ENCODE measurements at places on chromosomes 3 and 15.

GRCh38 chr3:120841264-120841663 lies 66.7 kb upstream of the STXBP5L start:
- no peak for DNase-seq

DNA sequence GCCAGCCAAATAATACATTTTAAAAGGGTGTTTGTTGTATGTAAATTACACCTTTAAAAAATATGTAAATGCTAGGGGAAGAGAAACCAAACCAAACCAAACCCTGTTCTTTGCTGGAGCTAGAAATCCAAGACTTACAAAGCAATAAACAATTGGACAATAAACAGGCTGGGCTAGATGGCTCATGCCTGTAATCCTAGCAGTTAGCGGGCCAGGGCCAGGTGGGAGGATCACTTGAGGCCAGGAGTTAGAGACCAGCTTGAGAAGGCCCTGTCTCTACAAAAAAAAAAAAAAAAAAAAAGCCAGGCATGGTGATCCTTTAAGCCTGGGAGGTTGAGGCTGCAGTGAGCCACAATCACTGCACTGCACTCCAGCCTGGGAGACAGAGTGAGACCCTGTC lies 12.5 kb downstream of the STOML1 start:
- no peak for DNase-seq

GRCh38 chr3:49416867-49417266 lies 4.6 kb downstream of the TCTA start:
- no peak for DNase-seq

GRCh38 chr3:104564045-104564643 lies 802.6 kb upstream of the ALCAM start:
- DNase-seq, result no peak

DNA sequence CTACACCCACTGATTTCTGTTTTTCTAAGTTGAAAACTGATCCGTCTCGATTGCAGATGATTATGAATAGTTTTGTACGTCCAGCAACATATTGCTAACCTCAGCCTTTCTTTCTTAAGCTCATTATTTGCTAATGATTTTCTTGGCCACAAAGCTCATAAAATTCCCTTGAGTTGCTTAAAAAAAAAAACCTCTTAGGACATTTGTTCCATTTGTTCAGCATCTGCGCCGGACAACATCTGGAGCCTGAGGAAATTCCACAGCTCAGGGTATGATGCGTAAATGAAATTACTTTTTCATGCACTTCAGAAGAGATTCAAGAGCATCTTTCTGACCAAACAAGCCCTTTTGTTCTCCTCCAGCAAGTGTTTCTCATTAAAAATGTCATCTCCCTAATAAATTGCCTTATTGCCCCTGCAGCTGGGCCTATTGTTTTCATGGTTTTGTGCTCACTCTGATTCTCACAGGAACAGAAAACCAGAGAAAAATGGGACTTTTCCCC lies 249.1 kb upstream of the MCTP2 start:
- no peak for DNase-seq

DNA sequence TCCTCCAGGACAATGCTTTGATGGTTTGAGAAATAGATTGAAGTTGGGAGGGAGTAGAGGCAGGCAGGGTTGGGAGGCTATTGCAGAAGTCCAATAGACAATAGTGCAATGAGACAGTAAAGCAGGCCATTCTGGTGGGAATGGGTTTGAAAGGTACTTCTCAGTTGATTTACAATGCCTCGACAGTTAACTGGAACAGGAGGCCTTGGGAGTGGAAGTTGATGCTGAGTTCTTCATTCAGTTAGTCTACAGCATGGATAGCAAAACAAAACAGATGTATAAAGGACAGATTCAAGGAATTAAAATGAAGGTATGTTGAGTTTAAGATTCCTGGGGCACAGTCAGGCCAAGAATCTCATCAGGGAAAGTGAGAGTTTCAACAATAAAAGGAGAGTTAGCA lies 6.8 kb upstream of the PLCL2 start:
- no peak for DNase-seq

DNA sequence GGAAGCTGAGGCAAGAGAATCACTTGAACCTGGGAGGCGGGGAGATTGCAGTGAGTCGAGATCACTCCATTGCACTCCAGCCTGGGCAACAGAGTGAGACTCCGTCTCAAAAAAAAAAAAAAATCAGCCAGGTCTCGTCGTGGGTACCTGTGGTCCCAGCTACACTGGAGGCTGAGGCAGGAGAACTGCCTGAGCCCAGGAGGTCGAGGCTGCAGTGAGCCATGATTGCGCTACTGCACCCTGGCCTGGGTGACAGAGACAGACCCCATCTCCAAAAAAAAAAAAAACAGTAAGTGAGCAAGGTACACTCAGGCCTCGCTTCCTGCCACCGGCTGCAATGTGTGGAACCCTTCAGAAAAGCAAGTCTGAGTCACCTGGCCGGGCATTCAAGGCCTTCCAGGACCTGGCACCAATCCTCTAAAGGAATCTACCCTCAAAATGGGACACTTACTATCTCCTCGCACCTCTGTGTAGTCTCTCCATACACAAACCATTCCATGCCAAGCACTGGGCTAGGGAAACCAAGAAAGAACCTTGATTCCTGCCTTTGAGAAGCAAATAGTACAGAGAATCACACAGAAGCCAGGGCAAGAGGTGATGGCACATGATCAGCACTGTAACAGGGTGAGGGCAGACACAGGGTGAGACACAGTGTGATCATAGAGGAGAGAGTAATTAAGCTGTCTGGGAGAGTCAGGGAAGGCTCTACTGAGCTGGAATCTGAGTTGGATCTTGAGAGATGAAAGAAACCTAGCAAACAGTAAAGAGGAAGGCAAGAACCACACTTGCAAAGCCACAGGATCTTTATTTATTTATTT lies 9.7 kb downstream of the SCAMP2 start:
- no peak for DNase-seq

- DNase-seq, result no peak
Observed at GRCh38 chr15:43531018-43531670, 13.7 kb downstream of the MAP1A start.

DNA sequence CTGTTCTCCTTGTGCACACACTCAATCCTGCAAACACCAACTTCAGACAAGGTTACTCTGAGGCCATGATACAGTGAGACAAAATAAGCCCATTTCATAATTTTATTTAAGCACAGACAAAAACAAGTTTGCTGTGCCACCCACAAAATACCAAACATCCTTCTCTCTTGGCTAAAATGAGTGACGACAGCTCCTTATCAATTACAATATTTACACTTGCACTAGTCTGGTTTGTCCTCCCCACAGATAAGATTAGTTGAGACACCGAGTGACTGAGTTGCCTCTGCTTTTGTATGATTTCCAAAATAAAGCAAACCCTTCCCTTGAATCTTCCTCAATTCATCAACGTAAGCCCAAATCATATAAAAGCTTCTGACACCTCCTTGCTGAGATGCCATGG lies 233.5 kb upstream of the ATP10A start:
- DNase-seq, result no peak

GRCh38 chr3:32596282-32596908 lies 25.7 kb upstream of the DYNC1LI1 start:
- no peak for DNase-seq

DNA sequence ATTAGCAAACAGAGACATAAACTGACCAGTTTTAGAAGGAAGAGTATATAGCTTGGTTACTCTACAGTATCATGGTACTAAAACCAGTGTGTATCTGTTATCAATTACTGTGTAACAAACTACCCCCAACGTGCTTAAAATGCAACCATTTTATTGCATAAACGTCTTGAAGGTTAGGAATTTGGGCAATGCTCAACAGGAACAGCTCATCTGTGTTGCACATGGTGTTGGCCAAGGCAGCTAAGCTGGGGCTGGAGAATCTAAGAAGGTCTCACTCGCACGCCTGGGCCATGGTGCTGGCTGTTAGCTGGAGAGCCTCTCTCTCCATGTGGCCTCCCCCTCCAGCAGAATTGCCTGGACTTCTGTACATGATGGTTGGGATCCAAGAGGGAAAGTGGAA lies 81.2 kb upstream of the THBS1 start:
- no peak for DNase-seq

GRCh38 chr3:100992231-100993012 lies 799 bp downstream of the ABI3BP start:
- DNase-seq, result no peak

- DNase-seq, result no peak
Observed at GRCh38 chr15:53013329-53013728, 223.2 kb upstream of the ONECUT1 start.

GRCh38 chr3:44120721-44121582 lies 120.7 kb upstream of the TOPAZ1 start:
- no peak for DNase-seq

- DNase-seq, result no peak
Observed at GRCh38 chr3:180657094-180657493, 22.2 kb downstream of the CCDC39 start.

Measured in NCI-H1694 (cell line).